ENCODE measurements at places on chromosomes 3 and 15.

DNA sequence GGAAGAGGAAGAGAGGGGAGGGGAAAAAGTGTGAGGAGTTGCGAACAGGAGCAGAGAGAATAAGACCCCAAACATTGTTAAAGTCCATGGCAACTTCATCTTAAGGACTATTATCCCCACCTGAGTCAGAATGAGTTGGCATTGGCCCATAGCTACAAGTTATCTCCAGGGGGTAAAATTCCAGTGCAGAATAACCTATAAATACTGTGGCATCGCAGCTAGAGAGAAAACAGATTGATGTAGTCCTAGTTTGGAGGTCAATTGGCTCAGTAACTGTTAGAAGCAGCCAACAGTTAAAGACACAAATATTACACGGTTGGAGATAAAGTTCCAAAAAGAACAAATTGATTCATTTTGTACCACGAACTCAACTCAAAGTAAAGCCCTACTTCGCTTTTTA lies 313.9 kb upstream of the CCDC54 start:
- no peak for DNase-seq

DNA sequence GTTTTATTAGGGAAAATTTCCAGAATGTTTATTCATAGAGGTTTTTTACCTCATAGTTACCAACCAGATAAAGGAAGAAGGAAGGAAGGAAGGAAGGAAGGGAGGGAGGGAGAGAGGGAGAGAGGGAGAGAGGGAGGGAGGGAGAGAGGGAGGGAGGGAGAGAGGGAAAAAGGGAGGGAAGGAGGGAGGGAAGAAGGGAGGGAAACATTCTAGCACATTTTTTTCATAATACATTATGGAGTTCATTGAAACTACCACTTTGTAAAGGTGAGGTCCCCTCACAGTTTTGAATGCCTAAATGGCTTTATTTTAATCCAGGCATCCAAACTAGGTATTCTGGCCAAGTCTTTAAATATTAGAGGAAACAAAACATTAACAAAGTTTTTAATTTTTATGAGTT lies 1049.1 kb downstream of the ROBO1 start:
- no peak for DNase-seq

DNA sequence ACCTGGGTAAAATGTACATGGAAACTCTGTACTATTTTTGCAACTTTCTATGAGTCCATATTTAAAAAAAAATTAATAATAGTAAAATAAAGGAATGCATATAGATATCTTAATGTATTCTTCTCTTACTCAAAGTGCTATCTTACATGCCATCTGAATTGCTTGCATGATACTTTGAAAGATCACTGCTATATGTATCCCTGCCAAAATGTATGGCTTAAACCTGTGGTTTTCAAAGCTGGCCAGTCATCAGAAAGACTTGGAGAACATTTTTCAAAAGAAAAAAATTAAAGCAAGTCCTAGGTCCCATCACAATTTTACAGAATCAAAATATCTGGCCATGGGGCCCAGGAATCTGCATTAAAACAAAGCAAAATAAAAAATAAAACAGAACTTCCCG lies 262.1 kb downstream of the LPP start:
- no peak for DNase-seq

DNA sequence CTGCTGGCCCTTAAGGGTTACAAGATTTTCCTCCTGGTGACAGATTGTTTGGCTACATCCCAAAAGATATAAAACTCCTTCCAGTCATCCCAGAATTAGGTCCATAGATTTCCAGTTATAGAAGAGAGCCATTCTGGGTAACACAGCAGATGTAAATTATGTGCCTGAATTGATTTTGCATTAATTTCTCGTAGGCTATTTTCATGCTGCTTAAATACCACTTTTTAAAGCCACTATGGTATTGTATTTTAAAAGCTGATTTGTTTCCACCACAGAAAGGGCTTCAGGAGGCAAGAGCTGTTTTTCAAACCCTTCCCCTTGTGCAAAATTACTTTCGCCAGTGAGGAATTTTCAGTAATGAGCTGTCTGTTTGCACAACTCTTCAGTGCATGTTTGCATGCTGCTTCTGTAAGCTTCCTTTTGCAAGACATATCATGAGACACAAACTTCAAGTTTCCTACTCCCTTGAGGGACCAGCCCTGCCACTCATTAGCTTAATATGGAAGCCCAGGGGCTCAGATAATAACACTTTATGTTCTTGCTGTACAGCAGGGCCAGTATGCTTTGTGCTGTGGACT lies 105.4 kb upstream of the TNIK start:
- no peak for DNase-seq

DNA sequence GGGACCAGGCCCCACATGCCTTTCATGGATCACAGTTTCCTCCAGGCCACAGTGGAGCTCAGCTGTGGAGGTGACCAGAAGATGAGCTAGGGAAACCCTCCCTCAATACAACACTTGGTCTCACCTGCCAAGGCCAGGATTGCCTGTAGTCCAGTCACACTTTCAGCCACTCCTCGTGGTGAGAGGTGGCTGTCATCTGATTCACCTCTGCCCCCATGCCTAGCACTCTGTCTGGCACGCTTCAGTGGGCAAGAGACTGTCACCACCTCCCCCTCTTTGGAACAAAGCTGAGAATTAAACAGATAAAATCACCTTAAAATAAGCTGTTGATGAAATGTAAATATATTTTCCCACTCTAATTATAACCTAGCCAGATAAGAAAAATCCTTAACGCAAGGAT lies 4.0 kb upstream of the IL17RD start:
- no peak for DNase-seq

DNA sequence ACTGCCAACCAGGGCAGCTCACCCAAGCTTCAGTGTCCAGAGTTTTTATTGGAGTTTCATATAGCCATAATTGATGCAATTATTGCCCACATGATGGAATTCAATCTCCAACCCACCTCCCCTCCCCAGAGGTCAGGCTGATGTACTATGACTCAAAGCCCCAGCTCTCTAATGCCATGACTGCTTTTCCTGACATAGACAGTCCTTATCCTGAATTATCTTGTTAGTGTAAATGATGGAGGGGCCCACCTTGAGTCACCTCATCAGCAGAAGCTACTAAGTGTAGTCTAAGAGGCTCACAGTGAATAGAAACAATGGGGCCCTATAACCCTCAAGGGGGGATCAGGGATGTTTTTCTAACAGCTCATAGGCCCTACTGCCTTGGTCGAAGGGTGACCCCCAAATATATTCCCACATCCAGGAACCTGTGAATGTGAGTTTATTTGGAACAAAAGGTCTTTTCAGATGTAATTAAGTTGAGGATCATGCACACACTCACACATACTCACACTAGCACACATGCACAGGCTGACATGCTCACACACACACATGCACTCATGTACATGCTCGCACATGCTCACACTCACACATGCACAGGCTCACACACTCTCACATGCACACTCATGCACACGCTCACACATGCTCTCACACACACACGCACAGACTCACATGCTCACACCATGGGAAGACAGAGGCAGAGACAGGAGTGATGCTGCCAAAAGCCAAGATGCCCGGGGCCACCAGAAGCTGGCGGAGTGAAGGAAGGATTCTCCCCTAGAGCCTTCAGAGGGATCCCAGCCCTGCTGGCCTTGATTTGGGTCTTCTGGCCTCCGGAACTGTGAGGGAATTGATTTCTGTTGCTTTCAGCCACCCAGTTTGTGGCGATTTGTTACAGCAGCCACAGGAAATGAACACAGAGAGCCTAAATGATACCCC lies 131.2 kb upstream of the SMAD3 start:
- DNase-seq = no peak

DNA sequence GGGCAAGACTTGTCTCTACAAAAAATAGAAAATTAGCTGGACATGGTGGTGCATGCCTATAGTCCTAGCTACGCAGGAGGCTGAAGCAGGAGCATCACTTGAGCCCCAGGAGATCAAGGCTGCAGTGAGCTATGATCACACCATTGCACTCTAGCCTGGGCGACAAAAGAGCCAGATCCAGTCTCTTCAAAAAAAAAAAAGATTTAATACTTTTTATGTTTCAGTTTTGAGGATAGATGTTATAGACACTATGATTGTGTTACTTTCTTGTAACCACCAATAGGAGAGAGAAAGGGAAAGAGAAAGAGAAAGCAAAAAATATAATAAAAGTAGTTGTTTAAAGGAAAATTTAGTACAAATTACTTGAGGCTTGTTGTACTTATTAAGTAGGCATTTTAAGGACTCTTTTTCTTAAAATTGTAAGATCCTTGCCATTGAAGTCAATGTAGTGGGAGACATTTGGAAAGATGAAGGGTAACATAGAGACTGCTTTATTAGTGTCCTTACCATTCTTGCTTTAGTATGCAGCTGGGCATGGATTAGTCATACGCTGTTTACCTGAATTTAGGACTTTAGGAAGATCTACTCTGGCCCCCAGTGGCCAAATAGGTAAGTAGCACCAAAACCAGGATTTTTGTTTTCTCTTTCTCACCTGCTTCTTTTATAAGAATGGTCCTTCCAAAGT lies 35.1 kb upstream of the ZDHHC23 start:
- DNase-seq = no peak

- DNase-seq = no peak
Measured at GRCh38 chr3:25365636-25366035, 62.4 kb upstream of the RARB start.

DNA sequence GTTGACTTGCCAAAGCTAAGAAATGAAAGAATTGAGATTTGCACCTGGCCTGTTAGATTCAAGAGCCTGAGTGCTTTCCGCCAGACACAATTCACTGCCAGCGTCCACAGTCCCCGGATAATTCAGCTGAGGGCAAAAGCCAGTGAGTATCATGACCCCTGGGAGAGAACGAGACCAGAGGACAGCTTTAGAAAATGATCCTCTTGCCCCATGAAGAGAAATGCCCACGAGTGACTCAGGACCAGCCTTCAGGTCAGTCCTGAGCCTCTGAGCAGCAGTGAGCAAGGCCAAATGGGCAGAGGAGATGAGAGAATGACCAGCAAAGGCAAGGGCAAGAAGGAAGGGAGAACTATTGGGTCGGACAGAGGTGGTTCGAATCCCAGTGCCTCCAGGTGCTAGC lies 273.5 kb downstream of the FAM43A start:
- DNase-seq = no peak

- DNase-seq = no peak
Measured at GRCh38 chr3:105542282-105543019, 175.7 kb downstream of the ALCAM start.

DNA sequence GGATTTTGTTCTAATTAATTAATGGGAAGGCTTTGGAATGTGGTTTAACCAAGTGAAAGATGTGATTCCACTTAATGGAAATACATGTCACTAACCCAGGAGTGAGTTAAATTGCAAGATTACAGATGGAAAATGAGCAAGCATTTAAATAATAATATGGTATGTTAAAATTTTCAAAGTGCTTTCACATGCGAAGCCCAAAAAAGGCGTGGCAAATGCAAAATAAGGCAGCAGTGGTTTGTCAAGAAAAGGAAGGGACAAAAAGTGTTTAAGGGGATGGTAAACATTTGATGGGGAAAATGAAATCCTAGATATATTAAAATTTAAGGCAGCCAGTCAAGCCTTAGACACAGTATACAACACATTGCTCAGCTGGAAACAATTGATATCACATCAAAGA lies 2.9 kb downstream of the TICRR start:
- DNase-seq = no peak

All from T-helper 22 cell (primary cell).